NCI-H1105 (cell line): ENCODE measurements at places on chromosomes 2 and 18.

GRCh38 chr18:61772293-61772848, 120.4 kb downstream of the RNF152 start:
- DNase-seq, result no peak

GRCh38 chr18:50456285-50456684, 81.4 kb downstream of the SKA1 start:
- DNase-seq, result no peak

- no peak for DNase-seq
These were observed 2.7 kb upstream of the BCL11A start for GRCh38 chr2:60556175-60556574.

- DNase-seq, result no peak
These were observed 2.5 kb downstream of the GALNT3 start for GRCh38 chr2:165791421-165792103.

GRCh38 chr18:24964216-24964615, 387.8 kb downstream of the ZNF521 start:
- no peak for DNase-seq

GRCh38 chr2:57417007-57417406, 629.6 kb upstream of the VRK2 start:
- no peak for DNase-seq

DNA sequence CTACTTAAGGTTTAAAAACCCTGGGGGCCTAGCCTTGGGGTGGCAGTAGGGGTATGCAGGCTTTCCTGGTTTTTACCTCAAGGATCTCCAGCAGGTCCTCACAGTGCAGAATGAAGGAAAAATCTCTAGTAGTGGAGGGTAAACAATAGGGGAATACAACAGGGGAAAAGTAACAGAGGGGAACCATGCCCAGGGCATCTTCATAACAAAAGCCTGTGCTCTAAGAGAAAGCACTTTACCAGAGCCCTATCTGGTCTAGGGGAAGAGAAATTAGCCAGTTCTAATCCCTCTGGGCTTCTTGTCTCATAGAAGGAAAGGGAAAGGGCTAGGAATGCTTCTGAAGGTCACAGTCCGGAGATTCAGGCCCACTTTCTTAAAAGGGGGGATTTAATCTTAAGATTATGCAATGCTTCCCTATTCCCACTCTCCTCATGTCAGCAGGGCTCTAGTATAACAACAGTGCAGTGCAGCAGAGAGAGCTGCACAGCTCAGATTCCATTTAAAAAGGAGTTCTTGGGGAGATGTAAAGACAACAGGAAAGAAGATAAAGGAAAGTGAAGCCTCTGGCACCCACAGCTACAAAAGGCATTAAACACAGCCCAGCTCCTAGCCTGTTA, 149.0 kb upstream of the CYP1B1 start:
- no peak for DNase-seq

DNA sequence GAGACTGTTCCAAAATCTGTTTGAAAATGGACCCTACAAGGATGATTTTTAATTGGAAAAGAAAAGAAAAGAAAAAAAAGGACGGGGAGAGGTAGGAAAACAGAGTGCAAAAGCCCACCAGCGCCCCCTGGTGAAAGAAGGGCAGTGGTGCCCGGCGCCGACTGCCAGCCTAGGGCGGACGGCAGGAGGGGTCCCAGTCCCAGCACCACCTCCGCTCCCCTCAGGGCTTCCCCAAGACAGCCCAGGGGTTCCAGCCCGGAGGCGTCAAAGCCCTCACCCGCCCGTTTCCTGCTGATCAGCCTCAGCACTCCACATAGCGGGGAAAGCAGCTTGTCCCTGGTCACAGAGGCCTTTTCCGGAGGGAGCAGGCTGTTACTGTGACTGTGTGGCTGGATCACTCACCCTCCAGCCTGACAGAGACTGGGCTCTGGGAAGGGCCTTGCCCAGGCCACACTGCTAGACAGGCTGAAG, 213.9 kb downstream of the TFCP2L1 start:
- peak; percentile 17 for DNase-seq

DNA sequence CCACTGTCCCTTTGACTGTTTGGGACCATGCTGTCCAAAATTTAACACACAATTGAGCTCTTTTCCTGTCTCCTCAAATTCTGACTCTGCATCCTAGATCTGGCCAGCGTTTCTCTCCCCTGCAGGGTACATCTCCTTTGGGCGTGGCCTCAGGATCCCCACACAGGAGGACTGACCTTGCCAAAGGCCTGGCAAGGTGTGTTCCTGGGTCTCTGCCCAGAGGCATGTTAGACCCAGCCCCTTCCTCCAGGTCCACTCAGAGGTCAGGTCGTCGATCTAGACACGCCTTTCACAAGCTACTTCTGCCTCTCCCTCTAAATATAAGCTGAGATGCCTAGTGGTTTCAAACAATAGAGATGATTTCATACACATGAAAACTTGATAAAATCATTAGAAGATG, 45.4 kb upstream of the SMIM21 start:
- DNase-seq, result no peak

GRCh38 chr18:23458830-23459529, 5.9 kb downstream of the RIOK3 start:
- DNase-seq, result no peak

DNA sequence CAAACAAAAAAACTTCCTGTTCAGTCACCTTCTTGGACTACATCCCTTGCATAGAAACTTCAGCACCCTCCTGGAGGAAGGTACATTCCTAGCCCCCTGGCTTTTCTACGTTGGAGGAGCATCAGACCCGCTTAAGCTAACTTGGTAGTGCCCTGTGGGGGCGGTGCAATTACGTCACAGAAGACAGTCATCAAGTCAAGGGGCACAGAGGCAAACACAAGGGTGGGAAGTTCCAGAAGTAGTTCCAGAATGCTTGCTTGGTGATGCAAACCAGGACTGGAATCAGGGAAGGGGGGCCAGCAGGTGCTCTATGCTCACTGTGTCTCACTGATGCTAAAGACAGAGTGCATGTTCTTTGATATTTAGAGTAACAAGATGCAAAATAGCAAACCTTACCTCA, 15.2 kb upstream of the AGFG1 start:
- DNase-seq, result no peak

- no peak for DNase-seq
These were observed 4.4 kb downstream of the C2orf92 start for GRCh38 chr2:97673915-97674283.

GRCh38 chr18:63648241-63648640, 4.2 kb upstream of the SERPINB4 start:
- DNase-seq, result no peak

- DNase-seq, result peak; percentile 39
These were observed 1.3 kb downstream of the PKP4 start for GRCh38 chr2:158457826-158458616.

DNA sequence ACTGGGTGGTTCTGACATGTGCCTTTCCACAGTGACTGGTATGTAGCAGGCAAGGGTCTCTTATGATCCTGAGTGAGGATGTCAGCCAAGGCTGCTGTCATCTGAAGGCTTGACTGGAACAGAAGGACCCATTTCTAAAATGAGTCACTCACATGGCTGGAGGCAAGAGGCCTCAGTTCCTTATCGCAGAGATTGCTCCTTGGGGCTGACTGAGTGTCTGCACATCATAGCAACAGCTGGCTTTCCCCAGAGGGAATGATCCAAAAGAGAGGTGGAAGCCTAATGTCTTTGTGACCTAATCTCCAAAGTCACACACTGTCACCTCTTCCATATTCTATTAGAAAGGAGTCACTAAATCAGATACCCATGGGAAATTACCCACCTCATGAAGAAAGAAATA, 114.0 kb downstream of the NEDD4L start:
- DNase-seq, result no peak

GRCh38 chr2:20288642-20289340, 61.9 kb downstream of the PUM2 start:
- no peak for DNase-seq

- no peak for DNase-seq
These were observed 224.0 kb upstream of the ID2 start for GRCh38 chr2:8457699-8458502.

- no peak for DNase-seq
These were observed 94.6 kb upstream of the CAVIN2 start for GRCh38 chr2:191941376-191941929.

- no peak for DNase-seq
These were observed 59.8 kb upstream of the IL1R1 start for GRCh38 chr2:102082571-102083392.

DNA sequence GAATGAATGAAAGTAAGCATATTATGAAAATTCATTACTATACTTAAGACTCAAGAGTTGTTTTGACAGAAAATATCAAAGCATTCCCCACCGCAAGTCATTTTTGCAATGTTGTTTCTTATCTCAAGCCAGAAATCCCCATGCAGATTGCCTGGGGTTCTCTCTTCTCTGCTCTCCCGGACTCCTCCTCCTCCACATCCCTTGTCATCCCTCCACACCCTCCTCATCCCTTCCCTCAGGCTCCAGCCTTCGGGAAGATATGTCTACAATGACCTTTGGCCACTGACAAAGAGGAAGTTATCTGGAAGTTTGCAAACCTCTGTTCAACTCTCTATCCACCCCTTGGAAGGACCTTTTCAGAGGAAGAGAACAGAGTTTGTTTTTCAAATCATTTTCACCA, 11.9 kb downstream of the TFCP2L1 start:
- DNase-seq, result no peak

GRCh38 chr2:239790721-239791120, 234.4 kb downstream of the NDUFA10 start:
- DNase-seq, result no peak

DNA sequence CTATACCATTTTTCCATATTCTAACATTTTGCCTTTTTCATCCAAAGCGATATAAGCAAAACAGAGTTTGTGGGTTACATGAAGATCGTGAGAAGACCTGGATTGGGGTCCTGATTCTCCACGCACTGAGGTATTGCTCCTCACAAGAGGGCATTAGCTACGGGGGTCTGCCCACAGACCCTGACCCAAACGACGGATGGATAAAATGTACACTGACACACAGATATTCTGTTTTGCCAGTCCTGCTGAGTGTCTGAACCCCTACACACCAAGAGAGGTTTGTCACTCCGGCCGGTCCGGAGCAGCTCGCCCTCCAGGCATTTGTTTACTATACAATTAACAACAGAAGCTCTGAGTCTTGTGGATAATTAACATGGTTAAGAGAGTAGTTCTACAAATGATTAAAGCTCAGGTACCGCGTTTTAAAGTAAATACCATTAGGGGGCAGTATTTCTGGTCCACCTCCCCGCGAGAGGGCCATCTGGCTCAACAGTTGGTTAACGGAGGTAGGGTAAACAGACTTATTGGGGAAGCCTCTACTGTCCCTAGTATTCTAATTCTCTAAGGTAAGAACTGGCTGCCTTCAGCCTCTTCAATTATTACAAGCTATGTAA, 28.4 kb downstream of the SCYGR8 start:
- no peak for DNase-seq

DNA sequence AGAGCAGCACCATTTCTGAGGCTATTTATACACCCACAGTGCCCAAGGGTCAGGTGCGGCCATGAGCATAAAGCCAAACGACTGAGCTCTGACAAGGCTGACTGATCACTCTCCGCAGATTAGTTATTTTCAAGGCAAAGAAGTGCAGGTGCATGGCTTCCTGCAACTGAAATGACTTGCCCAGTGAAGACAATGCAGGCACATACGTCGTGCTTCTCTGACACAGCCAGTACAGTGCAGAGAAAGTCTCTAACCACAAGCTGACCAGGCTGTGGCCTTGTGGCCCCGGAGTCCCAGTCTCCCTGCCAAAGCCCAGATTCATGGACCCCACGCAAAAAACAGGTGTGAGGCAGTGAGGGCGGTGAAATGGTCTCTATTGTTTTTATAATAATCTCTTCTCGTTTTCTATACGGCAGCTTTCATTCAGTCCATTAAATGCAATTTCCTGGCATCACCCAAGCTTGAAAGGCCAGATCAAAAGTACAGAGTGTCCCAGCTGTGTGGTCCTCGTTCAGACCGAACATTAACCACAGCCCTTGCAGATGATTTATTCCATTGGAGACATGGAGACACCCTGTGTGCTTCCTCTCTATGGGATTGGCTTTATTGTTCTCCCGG, 447.0 kb upstream of the ID2 start:
- peak; percentile 53 for DNase-seq

- DNase-seq, result no peak
These were observed 47.4 kb downstream of the ZBTB7C start for GRCh38 chr18:48361801-48362200.

DNA sequence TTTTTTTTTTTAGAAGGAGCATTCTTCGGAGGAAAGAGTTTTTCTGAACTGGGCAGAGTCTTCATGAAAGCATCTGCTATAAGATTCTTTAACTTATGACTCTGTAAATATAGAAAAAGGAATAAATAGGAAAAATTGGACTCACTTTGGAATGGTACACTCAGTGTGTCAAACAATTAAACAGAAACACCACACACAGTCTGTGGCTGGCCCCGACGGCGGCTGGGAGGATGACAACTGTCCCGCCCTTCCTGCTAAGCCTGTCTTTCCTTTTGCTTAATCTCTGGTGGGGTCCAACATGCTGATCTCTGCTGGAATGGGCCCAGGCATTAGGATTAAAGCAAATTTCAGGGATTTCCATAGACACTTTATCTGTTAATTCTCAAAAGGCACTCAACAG, 12.5 kb upstream of the RAB31 start:
- DNase-seq, result no peak

- DNase-seq, result no peak
These were observed 14.3 kb upstream of the MAP3K2 start for GRCh38 chr2:127401757-127402695.

- no peak for DNase-seq
These were observed 76.2 kb downstream of the NPAS2 start for GRCh38 chr2:100895934-100896685.

DNA sequence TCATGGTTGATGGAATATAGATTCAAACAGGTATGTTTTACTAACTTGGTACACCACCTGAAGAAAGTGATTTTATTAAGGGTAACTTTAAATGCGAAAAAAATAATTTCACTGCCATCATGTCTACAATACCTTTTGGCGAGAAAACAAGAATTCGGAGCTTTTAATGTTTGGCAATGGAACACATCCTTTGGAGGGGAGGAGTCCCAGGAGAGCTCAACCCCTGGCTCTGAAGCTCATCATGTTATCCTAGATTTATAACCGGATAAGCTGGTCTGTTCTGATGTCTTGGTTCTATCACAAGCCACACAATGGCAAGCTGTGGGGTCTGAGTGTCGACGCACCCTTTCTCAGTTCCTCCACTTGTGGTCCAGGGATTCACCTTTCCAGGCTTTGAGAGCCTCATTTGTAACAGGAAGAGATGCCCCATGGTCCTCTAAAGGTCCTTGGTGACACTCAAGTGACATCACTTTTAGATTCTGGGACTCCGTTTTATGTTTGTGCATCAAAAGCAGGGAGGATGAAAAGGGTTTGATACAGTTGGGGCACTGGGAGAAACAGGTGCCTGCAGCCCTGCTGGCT, 172.7 kb downstream of the BCL2 start:
- DNase-seq, result no peak

- DNase-seq, result no peak
These were observed 18.1 kb upstream of the LOXHD1 start for GRCh38 chr18:46675112-46675511.

DNA sequence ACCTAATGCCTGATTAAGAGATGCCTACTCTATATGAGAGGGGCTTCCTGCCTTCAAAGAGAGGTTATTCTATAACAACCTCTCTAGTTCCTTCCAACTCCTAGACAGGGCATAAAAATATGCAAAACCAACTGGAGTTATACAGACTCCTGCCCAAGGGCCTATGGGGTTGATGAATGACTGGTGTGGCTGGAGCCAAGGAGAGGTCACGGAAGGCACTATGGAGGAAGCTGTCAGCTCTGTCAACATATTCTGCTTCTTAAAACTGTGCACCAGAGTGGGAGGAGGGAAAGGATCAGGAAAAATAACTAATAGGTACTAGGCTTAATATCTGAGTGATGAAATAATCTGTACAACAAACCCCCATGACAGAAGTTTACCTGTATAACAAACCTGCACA, 120.9 kb upstream of the CDC42EP3 start:
- DNase-seq, result no peak
